ENCODE measurements at places on chromosomes 5 and 9.

GRCh38 chr5:43873791-43874190, 270.8 kb downstream of the NNT start:
- no peak for DNase-seq

GRCh38 chr5:88895681-88896501, 12.9 kb upstream of the MEF2C start:
- DNase-seq = no peak

DNA sequence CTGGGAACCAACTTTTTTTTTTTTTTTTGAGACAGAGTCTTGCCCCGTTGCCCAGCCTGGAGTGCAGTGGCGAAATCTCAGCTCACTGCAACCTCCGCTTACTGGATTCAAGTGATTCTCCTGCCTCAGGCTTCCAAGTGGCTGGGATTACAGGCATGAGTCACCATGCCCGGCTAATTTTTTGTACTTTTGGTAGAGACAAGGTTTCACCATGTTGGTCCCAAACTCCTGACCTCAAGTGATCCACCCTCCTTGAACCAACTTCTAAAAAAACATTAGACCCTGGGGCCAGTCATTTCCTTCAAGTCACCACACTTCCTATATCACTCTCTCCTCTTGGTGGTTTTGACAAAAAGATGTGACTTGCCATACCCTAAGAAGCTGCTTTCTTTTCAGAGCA, 10.9 kb upstream of the SHROOM1 start:
- no peak for DNase-seq

GRCh38 chr5:12645582-12645981, 741.3 kb upstream of the CTNND2 start:
- no peak for DNase-seq

DNA sequence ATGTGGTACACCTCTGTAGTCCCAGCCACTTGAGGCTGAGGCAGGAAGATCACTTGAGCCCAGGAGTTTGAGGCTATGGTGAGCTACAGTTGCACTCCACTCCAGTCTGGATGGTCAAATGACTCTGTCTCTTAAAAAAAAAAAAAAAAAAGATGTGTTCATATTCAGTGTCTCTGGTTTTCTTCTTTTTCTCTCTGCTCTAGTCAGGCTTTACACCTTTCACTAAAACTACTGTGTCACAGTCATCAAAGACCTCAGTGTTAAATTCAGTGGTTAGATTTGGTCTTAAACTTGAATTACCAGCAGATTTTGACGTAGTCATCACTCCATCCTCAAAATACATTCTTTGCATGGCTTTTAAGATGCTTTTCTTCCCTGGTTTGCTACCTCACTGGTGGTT, 28.8 kb downstream of the NAA35 start:
- DNase-seq = no peak

GRCh38 chr9:120001536-120001935, 578.4 kb downstream of the CDK5RAP2 start:
- no peak for DNase-seq

- DNase-seq = no peak
Measured at GRCh38 chr5:174145091-174145490, 99.6 kb downstream of the NSG2 start.

DNA sequence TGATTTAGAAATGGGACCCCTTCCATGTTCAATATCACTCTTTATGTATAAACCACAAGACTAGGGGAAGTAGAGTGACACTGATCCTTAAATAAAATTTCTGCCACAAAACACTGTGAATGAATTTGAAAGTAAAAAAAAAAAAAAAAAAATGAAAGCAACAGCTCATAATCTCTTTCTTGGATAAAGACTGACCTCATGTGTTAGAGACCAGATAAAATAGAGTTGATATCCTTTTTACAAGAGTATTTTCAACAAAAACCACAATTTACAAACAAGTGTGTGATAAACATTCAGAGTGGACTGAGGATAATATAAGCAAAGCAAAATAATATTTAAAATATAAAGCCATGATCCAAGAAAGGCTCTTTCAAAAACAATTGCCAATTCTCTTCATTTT, 180.2 kb downstream of the FBXL17 start:
- DNase-seq = no peak

- no peak for DNase-seq
Measured at GRCh38 chr5:139243425-139243970, 45.3 kb upstream of the SIL1 start.

DNA sequence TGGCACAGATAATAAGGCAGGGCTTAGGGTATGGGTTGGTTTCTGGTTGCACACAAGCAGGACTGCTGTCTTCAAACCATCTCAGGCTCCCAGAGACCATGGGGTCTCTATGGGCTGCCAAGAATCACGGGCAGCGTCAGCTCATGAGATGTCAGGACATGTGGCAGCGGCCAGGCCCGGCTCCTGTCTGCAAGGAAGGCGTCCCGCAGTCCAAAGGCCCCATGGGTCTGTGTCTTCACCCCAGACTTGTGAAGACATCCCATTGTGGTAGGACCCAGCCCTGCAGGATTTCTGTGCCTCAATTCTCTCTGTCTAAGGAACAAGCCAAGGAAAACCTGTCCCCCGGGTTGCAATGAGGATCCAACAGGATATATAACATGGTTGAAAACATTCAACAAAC, 32.6 kb downstream of the IPPK start:
- DNase-seq = no peak

DNA sequence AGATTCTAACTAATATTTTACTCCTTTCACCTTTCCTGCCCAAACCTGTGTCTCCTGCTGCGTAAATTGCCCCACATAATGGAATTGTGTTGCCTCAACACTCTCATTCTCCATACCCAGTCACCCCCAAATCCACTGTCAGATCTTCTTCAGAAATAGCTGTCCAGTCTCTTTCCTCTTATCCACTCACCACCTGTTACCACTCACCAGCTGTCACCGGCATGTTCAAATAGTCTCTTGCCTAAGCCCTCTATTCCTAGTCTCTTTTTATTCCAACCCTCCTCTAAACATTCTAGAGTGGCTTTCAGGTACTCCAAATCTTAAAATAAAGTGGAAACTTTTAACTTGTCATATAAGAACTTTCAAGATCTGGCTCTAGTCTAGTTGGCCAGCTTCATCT, 262.0 kb upstream of the FBXL7 start:
- no peak for DNase-seq

DNA sequence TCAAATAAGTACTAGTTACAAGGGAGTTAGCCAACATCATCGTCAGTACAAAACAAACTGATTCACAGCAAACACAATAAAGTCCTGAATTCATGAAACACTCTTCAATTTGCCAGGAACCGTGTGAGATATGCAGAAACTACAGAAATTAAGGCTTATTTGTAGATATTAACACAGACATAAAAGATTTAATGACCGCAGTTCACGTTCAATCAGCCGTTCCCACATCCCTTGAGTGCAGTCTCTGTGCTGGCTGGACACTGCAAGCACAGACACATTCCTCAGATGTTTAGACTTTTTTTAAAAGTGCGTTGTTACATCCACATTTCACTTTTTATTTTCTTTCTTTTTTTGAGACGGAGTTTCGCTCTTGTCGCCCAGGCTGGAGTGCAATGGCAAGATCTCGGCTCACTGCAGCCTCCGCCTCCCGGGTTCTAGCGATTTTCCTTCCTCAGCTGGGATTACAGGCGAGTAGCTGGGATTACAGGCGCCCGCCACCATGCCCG, 566 bp upstream of the CEP78 start:
- no peak for DNase-seq

DNA sequence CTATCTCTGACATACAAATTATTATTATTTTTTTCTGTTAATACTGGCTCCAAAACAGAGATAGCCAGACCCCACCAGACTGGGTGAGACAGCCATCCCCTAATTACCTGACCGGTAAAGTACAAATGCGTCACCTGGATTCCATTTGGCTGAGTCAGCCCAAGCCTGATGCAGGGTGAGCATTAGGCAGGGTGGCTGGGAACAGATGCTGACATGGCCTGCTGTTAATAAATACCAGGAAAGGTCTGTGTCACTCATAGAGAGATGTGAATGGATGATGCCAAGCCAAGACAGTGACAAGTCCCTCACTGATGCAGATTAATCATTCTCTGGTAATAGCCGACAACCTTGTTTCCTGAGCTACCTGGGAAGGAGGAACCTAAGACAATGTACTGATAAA, 183.5 kb downstream of the TRIM32 start:
- no peak for DNase-seq

DNA sequence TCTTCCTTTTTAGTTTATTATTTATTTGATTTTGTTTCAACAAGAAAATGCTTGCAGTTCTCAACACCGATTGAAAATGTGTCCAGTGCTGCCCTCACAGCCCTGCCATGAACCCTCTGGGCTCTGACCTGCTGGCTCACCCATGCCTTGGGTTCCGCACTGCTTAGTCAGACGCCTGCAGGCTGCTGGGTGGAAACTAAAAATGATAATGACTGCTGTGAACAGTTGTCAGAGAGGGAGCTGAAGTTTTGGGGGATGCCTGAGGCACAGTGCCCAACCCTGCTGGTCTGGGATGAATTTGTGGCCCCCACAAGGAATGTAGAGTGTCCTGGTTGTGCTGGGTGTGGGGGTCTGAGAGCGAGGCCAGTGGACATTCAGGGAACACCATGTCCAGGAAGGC, 22.2 kb upstream of the CFAP157 start:
- no peak for DNase-seq

DNA sequence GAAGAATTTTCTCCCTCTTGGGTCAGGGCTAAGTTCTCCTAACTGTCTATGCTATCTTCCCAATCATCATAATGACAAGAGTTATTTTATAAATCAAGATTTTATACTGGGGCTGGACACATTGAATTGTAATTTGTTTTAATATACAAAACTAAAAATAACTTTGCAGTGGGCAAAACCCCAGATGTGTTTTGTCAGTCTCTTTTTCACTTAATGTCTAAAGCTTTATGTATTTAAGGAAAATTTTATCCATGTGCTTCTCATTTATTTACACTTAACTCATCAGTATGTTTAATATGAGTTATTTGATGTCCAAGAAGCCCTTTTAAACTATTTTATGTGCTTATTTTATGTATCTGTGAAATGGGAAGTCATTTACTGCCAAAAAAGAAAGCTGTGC, 362.8 kb upstream of the ADAMTSL1 start:
- no peak for DNase-seq

DNA sequence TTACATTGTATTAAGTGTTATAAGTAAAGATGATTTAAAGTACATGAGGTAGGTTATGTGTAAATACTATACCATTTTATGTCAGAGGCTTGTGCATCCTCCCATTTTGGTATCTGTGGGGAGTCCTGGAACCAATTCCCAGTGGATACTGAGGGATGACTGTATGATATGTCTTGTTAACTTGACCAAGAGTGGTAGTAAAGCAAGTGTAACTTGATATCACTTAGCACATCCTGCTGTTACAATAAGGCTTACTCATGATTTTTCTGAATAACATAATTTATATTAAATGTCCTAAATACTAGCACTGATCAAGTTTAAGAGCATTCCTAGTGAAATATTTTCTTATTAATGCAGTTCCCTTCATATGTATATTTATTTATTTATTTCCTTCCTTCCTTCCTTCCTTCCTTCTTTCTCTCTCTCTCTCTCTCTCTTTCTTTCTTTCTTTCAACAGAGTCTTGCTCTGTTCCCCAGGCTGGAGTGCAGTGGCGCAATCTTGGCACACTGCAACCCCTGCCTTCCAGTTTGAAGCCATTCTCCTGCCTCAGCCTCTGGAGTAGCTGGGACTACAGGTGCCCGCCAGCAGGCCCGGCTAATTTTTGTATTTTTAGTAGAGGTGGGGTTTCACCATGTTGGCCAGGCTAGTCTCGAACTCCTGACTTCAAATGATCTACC, 7.5 kb downstream of the NDFIP1 start:
- DNase-seq = no peak

DNA sequence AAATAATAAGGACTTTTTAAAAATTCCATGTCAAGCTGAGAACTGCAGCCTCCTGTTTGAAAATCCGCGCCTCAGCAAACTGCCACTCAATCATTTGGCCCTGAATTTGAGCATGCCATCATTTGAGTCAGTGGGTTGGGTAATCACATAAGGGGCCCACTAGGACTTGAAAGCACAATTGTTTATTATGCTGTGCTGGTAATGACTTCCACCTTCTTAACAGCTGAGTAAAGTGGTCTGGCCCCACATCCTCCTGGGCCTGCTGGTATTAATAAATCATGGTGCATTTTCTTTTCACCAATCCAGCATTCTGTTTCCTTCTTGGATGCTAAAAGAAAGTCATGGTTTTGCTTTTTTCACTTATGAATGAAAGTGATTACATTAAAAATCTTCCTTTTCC, 103.0 kb upstream of the CTSL start:
- DNase-seq = no peak

- no peak for DNase-seq
Measured at GRCh38 chr5:107303171-107303968, 367.4 kb downstream of the EFNA5 start.

- peak; percentile 4 for DNase-seq
Measured at GRCh38 chr5:109739741-109740728, 50.3 kb downstream of the MAN2A1 start.
